ENCODE measurements at places on chromosomes 6 and 20.

GRCh38 chr20:22387452-22387851 is 196.9 kb downstream of the FOXA2 start:
- no peak for DNase-seq

- no peak for DNase-seq
These were observed 14.6 kb upstream of the GRM1 start for GRCh38 chr6:146014233-146014632.

GRCh38 chr6:127202676-127203075 is 64.0 kb upstream of the RNF146 start:
- no peak for DNase-seq

DNA sequence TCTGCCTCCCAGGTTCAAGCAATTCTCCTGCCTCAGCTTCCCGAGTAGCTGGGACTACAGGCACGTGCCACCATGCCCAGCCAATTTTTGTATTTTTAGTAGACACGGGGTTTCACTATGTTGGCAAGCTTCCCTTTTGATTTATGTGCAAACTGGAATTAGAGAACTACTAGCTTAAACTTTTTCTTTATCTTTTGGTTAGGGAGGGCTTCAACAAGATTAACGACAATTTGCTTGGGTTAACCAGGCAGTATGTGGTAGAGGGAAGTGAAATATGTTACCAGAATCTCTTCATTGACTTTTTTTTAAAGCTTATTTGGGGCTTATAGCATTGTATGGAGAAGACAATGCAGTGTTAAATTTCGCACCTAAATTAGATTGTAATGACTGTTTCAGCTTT is 9.0 kb downstream of the MYO6 start:
- DNase-seq, result no peak

DNA sequence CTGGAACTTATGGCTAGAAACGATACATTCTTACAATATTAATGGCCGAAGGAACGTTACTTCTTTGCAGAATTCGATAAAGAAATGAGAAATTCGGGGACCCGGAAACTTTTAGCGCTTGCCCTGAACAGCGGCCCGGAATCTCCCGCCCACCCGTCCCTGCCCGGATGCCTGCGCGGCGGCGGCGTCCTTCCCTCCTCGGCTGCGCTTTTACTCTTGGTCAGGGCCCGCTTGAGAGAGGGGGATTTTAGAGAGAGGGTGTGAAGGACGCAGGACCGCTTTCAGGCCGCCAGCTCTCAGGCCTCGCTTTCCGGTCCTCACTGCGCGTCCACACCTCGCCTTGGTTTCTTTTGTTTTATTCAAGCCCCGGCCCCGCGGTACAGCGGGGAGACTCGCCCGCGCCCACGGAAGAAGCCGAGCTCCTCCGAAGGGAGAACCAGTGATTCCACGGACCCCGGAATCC is 243.7 kb downstream of the ARID1B start:
- DNase-seq, result no peak

Data from ecto neural progenitor cell (in vitro differentiated cells).